ENCODE measurements at places on chromosomes 7 and 10.

- no peak for DNase-seq
These were observed 1227.6 kb downstream of the TYW1 start for GRCh38 chr7:68224041-68224741.

GRCh38 chr7:3078514-3078913, 34.8 kb upstream of the CARD11 start:
- no peak for DNase-seq

GRCh38 chr10:98676895-98677294, 230.2 kb upstream of the HPS1 start:
- DNase-seq: no peak

GRCh38 chr10:48251525-48252353, 22.8 kb downstream of the FRMPD2 start:
- no peak for DNase-seq

- no peak for DNase-seq
These were observed 118.1 kb downstream of the SRI start for GRCh38 chr7:88101769-88102168.

DNA sequence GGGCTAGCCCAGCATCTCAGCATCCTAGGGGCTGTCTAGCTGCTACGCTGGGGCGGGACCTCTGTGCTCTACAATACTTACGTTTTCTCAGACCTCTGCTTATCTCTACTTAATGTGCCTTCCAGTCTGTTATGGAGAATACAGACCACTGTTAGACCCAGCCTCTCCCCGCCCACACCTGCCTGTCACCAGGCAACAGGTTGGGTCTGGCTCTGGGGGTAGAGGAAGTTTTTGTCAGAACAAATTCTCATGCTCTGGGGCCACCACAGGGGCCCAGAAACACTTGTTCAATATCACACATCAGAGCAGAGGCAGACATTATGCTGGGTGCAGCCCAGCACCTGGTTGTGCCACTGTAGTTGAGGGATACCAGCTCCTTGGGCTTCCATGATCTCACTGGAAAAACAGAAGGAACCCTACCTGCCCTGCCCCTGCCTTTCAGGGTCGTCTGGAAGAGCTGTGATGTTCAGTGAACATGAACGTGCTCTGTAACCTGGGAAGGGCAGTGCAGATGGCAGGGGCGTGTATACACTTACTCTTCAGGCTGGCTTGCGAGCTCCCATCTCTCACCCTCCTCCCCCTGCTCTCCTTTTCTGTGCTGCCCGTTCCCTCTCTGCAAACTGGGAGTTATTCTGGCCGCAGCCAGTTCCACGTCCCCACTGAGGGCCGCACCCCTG, 135.2 kb upstream of the PODXL start:
- no peak for DNase-seq

GRCh38 chr10:120375666-120376065, 81.4 kb upstream of the PLPP4 start:
- DNase-seq: no peak
